ENCODE measurements at places on chromosomes 5 and 9.

GRCh38 chr5:172860520-172861443, 26.7 kb downstream of the ERGIC1 start:
- DNase-seq: no peak

DNA sequence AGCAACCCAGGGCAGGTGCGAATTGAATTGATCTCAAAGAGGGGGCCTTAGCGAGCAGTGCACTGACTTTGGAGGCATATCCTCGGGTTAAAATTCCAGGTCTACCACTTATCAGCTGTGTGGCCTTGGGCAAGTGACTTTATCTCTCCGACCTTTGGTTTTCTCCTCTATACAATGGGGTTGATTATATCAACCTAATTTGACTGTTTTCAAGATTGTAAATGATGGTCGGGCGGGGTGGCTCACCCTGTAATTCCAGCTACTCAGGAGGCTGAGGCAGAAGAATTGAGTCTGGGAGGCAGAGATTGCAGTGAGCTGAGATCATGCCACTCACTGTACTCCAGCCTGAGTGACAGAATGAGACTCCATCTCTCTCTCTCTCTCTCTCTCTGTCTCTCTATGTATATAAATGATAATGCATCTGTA, 18.7 kb downstream of the SPRY4 start:
- DNase-seq: no peak

GRCh38 chr9:2355697-2355983, 265.9 kb upstream of the VLDLR start:
- DNase-seq: no peak

GRCh38 chr5:26430323-26430722, 608.1 kb downstream of the CDH9 start:
- DNase-seq: no peak

- no peak for DNase-seq
These were observed 38.4 kb downstream of the SMC5 start for GRCh38 chr9:70297141-70297540.

GRCh38 chr5:143140492-143141203, 262.8 kb downstream of the NR3C1 start:
- DNase-seq: no peak

DNA sequence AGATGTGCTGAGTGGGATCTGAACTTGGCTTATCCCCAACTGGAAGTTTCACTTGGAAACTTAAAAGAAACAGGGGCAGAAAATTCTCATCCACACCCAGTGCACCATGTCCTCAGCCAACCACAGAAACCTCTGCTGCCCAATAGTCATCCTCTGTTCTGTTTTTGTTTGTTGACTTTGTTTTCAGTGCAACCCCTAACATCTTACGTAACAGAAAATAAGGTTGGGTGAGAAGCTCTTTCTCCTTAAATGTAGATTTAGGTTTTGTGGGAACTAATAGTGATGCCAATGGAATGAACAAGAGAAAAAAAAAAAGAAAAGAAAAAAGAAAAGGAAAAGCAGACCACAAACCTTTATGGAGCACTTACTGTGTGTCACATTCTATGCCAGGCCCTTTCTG, 262.8 kb downstream of the PAPPA start:
- DNase-seq: no peak

GRCh38 chr5:154830596-154830995, 19.8 kb downstream of the FAXDC2 start:
- DNase-seq: no peak

GRCh38 chr9:88979021-88979420, 12.2 kb upstream of the S1PR3 start:
- no peak for DNase-seq

DNA sequence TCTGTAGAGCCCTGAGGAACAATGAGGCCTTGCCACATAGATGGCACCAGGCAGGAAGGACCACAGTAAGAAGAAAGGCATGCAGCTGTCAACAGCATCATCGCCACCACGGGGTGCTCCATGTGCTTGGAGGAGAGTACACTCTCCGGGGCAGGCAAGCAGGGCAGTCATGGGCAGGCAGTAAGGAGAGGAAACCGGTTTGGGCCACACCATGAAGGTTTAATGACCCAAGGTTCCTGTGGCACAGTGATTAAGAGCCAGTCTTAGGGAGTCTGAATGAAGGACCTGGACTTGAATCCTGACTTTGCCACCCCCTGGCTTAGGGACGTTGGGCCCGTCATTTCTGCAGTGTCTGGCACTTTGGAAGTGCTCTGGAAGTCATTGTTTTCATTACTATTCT, 80.6 kb upstream of the ZBTB43 start:
- no peak for DNase-seq

DNA sequence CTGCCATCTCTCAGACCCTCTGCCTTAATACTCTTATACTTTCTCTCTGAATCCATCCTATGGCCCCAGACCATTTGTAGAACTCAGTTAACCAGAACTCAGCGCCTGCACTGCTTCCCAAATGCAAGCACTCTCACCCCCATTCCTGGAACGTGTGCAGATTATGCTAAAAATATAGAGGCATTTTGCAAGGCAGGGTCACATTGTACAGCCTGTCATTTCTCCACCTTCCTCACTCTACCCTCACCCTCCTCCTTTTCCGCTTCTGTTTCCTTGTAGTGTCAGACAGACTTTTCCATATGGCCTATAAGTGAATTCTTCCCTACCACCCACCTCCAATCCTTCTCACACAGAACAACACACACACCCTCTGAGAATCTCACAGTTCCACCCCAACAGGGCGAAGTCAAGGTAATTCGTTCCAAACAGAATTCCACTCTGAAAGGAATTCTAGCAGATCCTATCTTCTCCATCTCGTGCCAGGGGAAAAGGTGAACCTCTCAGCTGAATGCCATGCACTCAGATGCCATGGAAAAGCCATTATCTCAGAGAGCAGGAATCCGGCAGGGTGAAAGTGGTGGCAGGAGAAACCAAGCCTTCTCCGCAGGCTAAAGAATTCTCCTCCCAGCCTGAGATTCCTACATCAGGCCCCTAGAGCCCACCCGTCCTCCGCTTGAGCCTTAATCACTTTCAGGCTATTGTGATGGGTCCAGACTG, 25.3 kb downstream of the GGTA1 start:
- DNase-seq: no peak

- DNase-seq: peak; percentile 52
These were observed 80.5 kb downstream of the PAPPA start for GRCh38 chr9:116234081-116234480.

DNA sequence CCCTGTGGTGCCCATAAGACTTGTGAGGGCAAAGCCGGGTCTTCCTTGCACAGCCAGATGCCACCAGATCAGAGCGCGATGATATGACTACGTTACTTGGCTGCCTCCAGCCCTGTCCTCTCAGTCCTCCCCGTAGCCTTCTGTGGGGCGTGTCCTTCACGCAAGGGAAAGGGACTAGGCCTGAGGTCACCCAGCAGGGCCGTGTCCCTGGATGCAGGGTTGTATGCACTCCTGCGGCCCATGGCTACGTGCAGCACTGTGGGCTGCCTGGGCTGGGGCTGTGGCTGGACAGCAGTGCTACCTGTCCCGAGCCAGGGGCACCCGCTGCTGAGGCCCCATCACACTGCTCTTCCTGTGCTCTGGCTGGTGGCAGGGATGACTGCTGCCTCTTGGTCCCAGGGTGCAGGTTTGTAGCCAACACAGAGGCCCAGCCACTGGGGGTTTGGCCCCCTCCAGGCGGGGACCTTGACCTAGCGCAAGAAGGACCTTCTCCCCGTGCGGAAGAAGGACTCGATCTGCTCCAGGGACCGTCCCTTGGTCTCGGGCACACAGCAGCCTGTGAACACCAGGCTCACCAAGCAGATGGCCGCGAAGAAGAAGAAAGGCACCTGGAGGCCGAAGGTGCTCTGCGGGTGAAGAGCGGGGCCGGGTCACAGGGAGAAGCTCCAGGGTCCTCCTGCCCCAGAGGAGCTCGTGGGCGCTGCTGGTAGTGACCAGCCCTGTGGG, 7.2 kb downstream of the SLC2A6 start:
- no peak for DNase-seq

DNA sequence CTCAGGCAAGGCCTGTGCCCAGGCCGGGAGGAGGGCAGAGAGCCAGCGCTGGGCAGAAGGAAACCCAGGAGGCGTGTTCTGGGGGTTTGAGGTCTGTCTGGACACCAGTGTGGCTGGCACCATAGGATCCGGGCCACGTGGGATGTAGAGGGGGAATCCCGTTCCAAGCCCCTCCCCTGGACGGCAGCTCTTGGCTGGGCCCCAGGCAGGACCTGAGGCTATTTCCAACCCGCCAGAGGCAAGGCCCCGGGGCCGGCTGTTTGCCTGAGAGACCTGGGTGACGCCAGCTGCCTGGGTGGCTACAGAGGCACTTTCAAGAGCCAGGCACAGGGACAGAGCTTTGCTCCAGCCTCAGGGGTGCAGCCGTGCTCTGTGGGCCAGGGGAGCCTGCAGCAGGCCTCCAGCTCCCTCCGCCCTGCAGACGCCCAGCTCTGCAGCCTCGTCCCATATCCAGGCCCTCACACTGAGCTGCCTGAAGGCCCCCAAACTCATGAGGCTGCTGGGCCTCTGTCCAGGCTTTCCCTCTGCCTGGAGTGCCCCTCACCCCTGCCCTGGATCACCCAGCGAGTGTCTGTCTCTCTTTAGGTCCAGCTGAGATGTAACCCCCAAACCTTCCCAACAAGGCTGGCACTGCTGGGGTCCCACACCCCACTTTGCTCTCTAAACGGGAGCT, 56.6 kb upstream of the EGFL7 start:
- DNase-seq: no peak

DNA sequence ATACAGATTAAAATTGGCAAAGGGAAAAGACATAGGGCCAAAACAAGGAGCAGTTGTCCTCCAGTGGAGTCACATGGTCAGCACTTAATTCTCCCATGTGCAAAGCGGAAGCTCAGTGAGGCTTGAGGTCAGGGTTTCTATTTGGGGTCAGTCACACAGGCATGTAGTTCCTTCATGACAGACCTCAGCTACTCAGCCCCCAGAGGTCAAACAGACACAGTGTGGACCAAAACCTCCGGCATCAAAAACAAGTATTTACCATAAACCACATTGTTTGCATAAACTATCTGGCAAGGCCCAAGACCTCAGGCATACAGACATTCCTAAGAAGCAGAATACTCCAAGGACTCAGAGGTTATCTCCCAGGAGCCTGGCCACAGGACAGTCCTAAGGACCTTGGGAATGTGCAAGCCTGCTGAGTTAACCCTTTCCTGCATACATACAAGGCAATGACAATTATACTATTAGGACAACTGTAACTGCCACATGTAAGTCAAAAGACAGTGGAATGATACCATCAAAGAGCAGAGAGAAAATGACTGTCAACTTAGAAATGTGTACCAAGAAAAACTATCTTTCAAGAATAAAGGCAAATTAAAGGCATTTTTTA, 28.7 kb upstream of the FNIP1 start:
- DNase-seq: no peak

- DNase-seq: no peak
These were observed 17.5 kb downstream of the IRF1 start for GRCh38 chr5:132473019-132473531.

DNA sequence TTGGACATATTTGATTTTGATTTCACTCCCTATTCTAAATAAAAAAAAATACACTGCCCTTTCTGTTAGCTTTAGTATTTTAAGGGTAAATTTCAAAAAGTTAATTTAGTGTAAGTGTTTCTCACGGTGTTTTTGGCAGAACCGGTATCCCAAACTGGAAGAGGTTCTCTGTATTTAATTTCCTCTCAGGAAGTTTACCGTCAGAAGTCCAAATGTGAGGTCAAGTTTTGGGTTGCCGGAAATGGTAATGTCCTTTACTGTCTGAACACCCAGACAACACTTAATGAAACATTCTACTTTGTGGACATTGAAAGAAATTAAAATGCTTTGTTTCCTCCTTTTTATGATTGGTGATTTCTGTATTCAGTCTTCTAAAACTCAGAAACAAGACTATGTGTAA, 148.7 kb upstream of the CDKN2B start:
- no peak for DNase-seq

DNA sequence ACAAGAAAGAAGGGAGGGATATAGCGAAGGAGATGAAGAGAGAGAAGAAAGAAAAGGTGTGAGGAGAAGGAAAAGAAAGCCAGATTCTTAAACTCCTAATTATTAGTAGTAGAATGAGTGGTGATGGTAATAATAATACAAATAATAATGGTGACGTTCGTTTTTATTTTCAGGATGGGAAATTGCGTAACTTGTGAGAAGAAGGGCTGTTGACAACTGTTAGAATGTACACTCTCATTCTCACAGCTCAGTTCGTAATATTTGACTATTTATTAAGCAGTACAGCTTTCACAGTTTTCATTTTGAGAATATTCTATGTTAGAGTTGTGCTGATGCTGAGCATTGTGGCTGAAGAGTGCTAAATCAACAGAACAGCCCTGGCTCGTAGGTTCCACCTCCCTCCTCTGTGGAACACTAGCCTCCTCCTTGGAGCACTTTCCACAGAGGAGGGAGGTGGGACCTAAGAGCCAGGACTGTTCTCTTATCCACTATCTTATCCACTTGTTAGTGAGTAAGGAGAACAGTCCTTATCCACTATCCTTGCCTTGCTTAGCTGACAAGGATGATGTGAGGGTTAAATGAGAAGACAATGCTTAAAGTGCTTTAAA, 258.3 kb upstream of the VLDLR start:
- no peak for DNase-seq

DNA sequence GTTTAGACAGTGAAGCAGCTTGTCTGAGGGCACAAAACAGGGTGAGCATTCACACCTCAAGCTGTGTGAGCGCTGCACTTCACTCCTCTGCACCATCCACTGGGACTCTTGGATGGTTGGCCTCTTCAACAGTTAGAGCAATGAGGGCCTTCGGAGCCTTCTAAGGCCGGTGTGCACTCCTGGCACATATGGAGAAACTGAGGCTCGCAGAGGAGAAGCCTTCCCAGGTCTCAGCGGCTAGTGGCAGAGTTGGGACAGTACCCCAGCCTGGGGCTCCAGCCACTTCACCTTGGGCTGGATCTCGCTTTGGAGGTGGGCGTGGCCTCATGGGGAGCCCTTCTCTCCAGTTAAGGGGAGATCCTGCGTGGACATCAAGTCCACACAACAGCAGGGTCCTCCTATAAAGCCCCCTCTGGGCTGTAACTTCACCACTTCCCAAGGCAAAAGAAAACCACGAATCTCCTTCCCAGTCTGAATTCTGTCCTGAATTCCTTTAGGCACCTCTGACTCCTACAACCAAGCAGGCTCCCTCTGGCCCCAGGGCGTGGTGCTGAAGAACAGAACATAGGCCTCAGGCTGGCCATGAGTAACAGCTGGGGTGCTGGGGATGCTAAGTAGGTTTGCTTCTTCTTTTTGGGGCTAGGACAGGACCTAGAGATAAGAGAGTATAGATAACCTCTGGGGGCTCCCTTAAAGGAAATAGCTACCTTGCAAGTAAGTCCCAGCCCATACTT, 30.5 kb upstream of the CSF1R start:
- DNase-seq: no peak

DNA sequence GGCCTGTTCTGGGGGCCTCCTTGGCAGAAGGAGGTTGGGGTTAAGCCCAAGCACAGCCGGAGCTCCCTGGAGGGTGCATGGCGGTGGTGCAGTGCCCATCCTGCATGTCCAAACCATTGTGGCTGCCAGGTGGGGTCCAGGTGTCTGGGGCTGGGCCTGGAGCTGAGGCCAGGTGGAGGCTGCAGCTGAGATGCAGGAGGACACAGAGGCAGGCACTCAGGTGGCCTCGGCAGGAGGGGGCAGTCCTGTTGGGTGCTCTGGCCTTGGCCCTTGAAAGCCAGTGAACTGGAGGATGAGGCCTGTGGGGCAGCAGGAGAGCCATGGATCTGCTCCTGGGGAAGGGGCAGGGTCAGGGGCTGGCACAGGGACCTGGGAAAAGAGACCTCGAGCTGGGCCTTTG, 195.3 kb downstream of the OLFM1 start:
- DNase-seq: no peak
